ENCODE measurements at places on chromosomes 2 and 18.

GRCh38 chr2:190382851-190383250, 25.3 kb upstream of the MFSD6 start:
- peak; percentile 15 for DNase-seq

- DNase-seq: no peak
Measured at GRCh38 chr2:36559221-36559942, 38.6 kb downstream of the FEZ2 start.

GRCh38 chr18:56844556-56844955, 193.4 kb downstream of the WDR7 start:
- DNase-seq: no peak

DNA sequence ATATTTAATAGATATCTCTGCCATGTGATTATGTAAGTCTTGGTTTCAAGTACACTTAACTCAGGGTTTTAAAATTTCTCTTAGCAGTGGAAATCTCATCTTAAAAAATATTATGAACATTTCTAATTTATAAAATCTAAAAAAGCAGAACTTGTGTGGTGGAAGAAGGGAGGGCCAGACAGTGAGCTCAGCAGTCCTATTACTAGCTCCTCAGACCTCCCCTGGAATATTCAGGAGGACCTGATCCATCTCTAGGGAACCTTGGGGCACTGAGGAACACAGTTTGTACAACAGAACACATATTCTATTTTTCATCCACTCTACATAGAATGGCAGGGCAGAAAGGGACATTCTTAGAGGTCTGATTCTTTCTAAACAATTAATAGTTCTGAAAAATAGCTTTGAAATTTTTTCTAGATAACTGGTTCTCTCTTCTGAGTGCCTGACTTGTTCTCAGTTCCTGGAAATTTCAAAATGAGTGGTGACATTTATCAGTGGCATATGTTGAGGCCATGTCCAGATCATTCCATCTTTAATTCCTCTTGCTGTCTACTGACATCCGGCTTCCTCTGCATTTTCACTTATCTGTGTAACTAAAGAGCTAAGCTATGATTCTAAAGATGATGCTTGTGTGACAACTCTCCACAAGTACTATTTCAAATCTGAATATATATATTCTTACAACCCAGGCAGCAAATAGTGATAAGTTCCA, 8.2 kb upstream of the MAP4K4 start:
- DNase-seq: no peak

DNA sequence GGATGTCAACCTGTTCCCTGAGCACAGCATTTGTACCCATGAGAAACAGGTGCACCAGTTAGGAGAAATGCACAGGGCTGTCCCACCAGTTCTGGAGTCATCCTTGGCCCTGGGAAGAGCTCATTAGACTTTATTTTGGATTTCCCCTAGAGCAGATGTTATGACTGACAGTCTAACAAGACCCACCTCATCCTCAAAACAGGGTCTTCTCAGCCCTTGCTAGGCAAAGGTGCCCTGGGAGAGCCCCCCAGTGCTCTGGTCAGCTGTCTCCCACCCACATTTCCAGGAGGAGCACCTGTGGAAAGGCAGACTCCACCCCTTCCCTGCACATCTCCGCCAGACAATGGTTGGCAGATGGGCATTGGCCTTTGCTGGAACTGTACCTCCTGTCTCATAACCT, 5.7 kb upstream of the SP100 start:
- DNase-seq: no peak

GRCh38 chr2:217853301-217853881, 149.4 kb downstream of the TNS1 start:
- no peak for DNase-seq

DNA sequence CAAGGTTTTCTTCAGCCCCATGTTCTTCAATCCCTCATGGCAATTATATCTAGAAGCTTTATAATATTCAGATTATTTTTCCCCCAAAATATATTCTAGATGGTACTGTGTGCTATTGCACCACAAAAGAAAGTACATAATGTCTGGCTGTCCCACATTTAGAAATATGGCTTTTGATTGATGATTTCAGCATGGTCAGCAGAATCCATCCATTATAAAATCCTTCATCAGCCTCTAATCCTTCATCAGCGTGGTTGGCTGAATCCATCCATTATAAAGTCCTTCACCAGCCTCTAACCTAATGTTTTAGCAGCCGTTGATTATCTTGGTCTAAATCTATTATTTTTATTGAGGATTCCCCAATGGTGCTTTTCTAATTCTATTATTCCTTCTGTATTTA, 23.3 kb upstream of the HAAO start:
- no peak for DNase-seq

Data from activated CD8-positive, alpha-beta memory T cell treated with anti-CD3 and anti-CD28 coated beads for 4 hours (primary cell).